ENCODE measurements at places on chromosomes 3 and 15.

GRCh38 chr3:183844606-183845005 is 19.2 kb upstream of the MAP6D1 start:
- no peak for DNase-seq

DNA sequence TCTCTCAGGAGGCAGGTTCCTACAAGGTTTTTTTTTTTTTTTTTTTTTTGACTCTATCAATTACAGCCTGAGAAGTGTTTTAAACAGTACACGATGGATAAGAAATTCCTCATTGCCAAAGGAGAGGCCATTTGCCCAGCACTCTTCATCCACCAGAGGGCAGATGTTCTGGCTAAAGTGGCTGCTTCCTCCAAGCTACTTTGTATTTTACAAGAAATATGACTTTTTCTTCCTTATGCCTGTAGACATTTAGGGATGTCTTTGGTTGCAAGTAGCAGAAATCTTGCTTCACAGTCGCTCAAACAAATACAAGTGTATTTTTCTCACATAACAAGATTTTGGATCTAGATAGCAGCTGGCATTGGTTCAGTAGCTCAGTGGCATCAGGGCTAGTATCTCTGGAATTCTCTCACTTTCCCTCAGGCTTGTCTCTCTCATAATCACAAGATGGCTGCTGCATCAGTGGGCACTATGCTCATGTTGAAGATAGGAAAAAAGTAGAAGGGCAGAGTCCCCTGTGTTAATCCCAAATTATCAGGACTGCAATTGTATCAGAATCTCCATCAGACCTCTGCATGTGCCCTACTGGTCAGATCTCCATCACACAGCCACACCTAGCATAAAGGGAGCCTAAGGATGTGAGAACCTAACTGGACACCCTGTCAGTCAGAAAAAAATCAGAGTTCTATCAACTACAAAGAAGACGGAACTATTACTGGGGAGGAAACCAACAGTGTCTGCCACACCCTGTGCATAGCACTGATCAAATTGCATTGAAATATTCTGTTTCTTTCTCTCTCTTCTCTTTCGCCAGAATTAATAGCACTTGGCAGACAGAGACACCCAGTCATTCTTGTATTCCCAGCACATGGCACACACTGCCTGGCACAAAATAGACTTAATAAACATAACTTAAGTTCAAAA is 138.9 kb upstream of the COL8A1 start:
- no peak for DNase-seq

DNA sequence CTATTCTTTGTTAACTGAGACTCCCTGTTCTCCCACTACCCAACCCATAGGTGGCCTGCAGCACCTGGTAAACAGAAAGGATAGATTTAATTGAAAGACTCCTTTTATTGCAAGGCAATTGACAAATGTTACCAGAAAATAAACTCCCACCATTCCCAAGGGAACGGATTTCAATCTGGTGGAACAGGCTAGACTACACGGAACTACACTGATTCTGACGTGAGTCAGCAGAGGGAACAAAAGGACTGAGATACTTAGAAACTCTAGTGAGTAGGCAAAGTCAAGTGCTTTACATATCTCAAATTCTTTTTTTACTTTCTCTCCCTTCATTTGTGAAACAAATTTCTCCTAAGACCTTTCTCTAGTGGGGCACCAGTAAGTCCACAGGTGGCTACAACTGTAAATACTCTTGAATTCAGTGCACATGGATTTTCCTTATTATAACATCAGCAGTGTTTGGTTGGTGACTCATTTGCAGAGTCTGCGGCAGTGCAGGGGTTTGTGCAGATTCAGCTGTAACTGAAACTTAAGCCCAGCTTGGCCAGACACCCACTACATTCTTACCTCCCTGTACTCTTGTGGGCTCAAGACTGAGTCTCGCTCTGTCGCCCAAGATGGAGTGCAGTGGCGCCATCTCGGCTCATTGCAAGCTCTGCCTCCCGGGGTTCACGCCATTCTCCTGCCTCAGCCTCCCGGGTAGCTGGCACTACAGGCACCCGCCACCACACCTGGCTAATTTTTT is 34.3 kb upstream of the PLSCR2 start:
- no peak for DNase-seq

DNA sequence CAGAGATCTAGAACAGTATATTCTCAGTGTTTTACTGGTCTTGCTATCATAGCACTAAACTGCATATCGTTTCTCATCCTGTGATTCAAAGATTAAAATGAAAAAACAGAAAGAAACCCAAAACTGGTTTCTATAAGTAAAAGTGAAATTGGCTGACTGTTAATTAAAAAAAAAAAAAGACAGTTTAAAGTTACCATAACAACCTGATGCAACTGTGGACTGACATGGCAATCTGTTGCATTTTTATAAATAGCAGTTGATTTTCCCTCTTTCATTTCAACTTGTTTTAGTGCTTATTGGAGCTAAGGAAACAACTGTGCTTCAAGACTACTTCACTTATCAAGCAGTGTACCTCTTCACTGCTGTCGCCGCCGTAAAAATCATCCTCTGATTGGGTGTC is 186.6 kb downstream of the CFAP20DC start:
- DNase-seq = no peak

DNA sequence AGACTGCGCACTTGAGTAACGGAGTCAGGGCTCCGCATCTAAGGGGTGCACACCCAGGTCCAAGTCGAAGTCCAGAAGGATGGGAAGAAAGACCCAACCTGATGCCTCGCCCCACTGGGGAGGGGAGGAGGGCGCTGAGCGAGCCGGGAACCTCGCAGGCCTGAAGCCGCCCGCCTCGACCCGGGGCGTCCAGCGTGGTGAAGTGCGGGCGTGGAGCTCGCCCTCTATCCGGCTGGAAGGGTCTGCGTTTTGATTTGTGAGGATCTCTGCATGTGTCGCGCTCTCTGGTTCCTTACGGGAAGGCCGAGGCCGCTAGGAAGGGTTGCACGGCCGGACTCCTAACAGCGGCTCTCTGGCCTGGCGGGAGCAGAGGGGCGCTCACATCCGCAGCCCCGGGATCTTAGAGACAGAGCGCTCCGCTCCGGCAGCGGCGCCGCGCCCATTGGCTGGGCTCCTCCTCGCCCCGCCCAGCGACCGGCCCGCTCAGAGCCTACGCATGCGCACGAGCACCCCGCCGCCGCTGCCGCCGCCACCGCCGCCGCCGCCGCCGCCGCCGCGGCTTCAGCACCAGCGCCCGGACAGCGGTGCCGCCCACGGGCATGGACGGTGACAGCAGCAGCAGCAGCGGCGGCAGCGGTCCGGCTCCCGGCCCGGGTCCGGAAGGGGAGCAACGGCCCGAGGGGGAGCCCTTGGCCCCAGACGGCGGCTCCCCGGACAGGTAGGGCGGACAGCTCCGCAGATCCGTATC is at the start of gene DISP2:
Gene DISP2 (plus strand): TSS at position 497 of the 748 bp plus-strand sequence. CDS start 103 bp downstream, at position 600.
- peak; percentile 81 for DNase-seq

- no peak for DNase-seq
Measured at GRCh38 chr15:41281236-41281635, 50.2 kb downstream of the CHP1 start.

GRCh38 chr3:58751882-58752567 is 85.5 kb upstream of the FAM3D start:
- DNase-seq = no peak

- no peak for DNase-seq
Measured at GRCh38 chr3:86828751-86829150, 162.2 kb downstream of the VGLL3 start.
